Stimulated activated naive CD4-positive, alpha-beta T cell (primary cell): ENCODE measurements at places on chromosomes 1 and 21.

GRCh38 chr1:67184838-67185421, 18.7 kb downstream of the IL23R start:
- DNase-seq: no peak

DNA sequence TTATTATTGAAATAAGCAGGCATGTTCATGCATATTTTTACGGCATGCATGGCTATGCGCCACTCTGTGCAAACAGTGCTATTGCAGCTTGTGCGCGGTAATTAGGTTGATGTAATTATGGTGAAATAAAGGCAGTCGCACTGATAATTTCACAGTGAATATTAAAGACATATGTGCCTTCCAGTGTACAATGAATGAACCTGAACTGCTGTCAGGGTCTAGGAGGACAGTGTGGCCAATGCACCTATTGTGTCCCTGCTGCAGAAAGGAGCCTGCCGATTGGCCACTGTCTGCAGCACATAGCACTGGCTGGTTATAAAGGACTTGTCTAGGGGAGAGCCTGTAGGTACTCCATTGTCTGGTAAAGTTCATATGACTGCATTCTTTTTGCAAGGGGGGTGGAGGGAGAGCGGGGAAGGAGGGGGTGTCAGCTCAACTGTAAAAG, 340.4 kb downstream of the USP25 start:
- DNase-seq: no peak

- DNase-seq: no peak
Observed at GRCh38 chr1:65658122-65658521, 134.6 kb upstream of the PDE4B start.

DNA sequence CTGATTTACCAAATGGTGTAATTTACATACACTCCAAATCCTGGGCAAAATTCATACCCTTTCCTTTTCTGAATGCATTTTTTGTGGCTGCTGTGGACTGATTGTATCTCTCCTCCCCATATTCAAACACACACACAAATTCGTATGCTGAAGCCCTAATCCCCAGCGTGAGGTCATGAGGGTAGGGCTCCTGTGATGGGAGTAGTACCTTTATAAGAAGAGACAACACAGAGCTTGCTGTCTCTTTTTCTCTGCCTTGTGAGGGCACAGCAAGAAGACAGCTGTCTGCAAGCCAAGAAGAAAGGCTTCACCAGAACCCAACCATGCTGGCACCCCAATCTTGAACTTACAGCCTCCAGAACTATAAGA, 24.4 kb downstream of the DUSP10 start:
- DNase-seq: no peak

DNA sequence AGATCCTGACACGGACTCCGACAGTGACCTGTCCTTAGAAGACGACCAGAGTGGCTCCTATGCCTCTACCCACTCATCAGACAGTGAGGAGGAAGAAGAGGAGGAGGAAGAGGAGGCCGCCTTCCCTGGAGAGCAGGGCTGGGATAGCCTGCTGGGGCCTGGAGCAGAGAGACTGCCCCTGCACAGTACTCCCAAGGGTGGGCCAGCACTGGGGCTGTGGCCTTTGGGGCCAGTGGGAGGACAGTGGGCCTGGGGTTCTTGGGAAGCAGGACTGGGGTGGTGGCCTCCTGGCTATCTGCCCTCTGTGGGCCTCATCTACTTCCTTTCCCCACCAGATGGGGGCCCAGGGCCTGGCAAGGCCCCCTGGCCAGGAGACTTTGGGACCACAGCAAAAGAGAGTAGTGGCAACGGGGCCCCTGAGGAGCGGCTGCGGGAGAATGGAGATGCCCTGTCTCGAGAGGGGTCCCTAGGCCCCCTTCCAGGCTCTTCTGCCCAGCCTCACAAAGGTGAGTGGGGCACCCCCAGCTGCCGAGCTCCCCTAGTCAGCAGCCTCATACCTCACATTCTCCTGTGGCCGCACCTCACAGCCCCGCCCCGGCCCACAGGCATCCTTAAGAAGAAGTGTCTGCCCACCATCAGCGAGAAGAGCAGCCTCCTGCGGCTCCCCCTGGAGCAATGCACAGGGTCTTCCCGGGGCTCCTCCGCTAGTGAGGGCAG, 10.0 kb downstream of the PSRC1 start:
- no peak for DNase-seq

DNA sequence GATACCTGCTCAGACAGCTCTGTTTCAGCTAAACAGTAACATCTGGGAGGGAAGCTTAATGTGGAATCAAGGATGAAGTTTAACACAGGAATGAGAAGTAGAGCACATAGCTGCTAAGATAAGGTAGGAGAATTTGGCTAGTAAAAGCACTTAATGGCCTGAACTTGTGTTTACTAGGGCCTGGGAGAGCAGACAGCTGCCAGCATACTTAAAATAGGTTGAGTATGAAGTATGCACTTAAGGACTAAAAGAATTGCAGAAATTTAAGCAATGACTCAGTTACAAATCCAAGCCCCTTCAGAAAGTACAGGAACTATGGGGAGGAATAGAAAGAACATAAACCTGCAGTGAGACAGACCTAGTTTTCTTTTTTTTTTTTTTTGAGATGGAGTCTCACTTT, 53.0 kb downstream of the BACH1 start:
- DNase-seq: no peak
